Pons (tissue), 1 donor: ENCODE measurements at places on chromosomes 1 and 21.

- peak; percentile 55 for DNase-seq
Measured at GRCh38 chr1:32014199-32014947, 705 bp downstream of the KHDRBS1 start.

DNA sequence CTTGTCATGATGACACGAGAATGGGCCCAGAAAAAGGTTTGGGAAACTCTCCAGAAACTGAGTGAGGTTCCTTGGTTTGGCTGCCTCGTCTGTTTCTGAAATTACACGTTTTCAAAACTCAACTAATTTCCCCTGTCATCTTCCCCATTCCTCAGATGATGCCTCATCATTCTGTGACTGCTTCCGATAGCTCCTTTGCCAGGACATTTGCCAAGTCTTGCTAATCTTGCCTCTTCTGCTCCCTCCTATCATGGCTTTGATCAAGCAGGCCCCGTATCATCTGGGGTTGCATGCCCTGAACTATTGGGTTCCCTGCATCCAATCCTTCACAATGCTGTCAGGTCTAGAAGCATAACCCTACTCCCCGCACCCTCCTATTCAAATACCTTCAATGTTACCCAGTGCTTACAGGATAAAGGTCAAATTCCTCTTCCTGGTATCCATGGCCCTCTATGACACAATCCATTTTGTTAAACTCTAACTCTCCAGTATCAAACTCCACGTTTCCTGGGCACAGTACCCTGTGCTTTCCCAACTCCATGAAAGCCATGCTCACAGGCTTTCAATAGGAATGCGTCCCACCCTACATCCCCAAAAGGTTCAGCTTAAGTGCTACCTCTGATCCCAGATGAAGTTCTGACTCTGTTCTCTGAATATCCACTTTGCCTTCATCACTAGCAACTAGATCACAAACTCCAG is 22.2 kb upstream of the TMEM200B start:
- no peak for DNase-seq

DNA sequence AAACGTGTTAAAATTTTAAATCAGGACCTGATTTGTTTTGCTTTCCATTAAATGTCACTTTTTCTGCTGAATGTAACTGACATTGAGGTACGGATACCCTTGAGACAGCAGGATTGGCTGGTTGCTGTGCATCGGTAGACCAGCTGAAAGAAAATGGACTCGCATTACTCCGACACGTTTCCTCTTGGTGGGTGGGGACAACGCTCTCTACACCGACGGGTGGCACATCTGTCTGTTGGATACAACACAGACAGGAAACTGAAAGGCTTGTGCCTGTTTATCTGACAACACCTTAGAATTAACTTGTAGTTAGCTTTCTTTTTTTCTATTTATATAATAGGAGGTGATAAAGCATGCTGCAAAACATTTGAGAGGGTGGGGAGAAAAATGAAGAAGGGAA is 19.4 kb downstream of the PRPF38A start:
- DNase-seq, result no peak

GRCh38 chr1:178536844-178537371 is 24.0 kb downstream of the TEX35 start:
- DNase-seq, result peak; percentile 57

DNA sequence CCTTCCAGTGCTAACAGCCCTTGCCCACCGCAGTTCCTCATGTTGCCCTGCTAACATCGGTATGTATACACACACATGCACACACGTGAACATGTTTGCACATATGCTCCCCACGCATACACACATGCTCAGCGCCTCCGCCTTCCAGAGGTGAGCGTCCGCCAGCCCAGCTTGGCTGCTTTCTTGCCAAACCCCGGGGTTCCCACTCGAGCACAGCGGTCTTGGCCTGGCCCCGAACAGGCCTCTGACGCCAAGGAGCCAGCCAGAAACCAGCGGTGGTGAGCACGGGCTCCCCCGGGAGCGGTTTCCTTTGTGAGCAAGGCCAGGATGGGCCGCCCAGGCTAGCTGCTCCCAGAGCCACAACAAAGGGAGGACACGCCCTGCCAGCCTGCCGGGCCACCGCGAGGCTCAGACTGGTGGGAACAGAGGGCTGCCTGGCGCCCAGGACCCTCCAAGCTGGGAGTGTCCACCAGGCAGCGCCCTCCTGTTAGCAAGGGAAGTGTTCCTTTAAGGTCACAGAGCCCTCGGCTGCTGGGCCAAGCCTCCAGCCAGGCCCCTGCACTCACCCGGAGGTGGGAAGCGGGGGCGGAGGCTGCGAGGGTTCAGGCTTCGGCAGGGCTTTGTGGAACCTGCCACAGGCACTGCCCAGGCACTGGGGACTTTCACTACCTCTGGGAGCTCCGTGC is 65.4 kb downstream of the ALPL start:
- no peak for DNase-seq

- DNase-seq, result no peak
Measured at GRCh38 chr1:6425658-6426057, 1.1 kb downstream of the ESPN start.

DNA sequence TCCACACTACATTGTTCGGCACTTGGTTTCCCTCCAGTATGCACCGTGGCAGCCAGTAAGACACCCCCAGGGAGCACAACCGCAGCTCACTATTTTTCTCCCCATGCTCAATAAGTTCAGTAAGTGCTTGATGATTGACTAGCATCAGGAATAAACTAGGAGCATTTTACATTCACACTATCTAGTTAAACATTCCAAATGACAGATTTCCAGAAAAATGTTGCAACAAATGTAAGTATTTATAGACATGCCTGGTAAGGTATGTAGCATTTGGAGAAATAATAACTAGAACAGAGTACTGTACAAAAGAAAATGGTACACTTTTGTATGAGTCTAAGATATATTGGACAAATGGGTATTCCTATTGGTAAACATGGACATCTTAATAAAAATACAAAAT is 92.9 kb downstream of the SLC45A1 start:
- DNase-seq, result no peak
